ENCODE measurements at places on chromosomes 6 and 20.

DNA sequence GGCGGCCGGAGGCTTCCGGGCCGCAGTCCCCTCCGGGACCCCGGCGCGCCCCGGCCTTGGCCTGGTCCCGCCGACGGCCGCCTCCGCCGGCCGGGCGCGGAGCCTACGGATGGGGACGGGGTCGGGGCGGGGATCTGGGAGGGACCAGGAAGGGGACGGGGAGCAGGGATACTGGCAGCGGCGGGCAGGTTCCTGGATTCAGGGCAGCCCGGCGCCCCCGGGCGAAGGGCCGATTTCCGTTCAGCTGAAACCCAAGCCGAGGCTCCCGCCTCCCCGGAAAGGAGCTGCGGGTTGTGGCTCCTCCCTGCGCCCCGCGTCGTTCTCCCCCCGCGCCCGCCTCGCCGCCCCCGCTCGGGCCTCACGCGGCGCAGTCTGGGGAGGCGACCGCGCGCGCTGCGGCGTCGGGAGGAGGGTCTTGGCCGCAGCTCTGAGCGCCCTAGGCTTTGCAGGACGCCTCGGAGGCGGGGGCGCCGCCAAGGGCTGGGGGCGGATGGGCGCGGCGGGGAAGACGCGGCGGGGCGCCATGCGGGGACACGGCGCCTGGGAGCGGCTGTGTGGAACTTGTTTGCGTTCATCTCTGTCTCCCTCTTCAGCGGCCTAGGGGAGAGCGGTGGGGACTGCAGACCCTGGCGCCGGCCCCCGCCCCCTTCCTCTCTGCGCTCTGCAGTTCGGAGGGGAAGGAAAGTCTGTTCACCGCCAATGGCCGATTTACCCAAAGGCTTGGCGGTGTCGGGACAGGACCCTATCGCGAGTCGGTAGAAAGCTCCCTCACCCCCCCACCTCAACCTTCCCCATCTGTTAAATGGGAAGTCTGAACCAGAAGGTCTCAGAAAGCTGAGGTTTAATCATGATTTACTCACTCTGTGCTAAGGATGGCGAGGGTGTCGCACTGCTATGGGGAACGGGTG, 22.7 kb upstream of the TMEM181 start:
- DNase-seq: no peak

DNA sequence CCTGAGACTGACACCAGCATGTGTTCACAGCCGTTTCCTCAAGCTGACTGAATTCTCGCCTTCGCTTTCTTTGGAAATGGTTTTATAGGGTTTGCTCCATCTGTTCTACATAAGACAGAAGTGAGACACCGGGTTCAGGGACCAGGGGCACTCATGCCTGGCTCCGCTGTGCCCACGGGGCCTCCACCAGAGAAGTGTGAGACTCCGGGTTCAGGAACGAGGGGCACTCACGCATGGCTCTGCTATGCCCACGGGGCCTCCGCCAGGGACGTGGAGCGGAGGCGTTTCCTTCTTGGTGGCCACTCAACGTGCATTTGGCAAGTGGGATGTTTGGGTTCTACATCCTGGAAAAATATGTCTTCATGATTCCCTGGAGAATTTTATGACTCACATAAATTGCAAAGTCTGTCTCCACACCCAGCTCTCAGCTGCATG, 106.6 kb downstream of the RNASET2 start:
- no peak for DNase-seq

DNA sequence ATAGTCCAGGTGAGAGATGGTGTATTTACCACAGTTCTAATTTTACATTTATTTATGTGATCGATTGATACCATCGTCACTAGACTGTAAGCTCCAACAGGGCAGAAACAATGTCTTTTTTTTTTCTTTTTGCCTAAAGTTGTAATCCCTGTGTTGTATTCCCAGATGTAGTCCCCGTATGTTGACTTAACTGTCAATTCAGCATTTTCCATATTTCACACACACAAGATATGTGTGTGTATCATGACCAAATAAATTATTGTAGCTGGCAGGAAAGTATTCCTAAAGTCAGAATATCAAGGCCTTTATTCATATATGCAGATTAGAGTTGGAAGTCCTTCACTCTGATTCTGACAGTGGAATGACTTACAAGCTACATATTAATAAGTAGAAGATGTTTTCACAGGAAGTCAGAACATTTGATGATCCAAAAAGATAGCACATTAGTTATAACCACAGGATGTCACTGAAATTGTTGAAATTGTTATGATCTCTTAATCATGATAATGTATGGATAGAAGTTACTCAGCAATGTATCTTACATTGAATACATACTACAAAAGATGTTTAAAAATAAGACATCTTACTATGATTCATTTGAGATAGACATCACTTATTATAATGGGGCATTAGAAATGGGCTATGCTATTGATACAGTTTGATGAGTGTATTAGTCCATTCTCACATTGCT, 10.6 kb downstream of the RNF182 start:
- no peak for DNase-seq

DNA sequence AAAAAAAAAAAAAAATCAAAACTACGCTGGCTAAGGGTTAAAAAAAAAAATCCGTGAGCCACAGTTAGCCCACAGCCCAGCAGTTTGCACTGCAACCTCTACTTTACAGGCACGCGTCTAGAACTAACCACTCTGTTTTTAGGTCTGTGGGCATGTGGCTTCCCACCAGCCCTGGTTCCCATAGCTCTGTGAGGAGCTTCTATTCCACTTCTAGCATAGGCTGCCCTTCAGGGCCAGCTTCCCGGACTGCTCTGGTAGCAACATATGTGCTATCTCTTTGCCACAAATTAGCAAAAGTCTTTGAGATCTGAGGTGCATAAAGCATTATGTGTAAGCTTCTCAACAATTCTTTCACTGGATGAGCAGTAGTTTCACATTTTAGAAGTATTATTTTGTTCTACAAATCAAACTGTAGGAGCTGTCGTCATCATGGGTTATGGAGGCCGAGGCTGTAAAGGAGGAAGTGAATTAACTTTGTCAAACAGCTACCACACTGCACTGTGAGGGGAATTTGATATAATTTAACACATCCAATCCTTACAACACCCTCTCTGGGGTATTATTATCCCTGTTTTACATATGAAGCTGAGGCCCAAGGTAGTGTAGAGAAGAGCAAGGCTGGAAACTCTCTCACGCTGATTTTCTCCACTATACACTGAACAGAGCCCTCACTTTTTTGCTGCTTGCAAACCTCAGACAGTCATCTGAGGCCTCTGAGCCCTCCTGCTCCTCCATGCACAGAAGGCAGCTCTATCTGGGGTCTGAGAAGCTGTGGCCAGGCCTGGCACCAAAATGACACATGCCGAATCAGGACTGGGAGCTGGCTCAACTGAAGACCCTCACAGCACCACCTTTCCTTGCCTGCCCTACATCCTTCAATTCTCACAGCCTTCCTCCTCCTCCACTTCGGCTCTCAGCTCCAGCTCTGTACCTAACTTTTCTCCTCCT, 35.4 kb downstream of the MAN1A1 start:
- no peak for DNase-seq

- DNase-seq: no peak
These were observed 48.6 kb upstream of the FABP7 start for GRCh38 chr6:122730775-122731386.

- no peak for DNase-seq
These were observed 280.5 kb downstream of the SYNE1 start for GRCh38 chr6:152356662-152357061.

- no peak for DNase-seq
These were observed 101.1 kb downstream of the SIM1 start for GRCh38 chr6:100363651-100364050.

DNA sequence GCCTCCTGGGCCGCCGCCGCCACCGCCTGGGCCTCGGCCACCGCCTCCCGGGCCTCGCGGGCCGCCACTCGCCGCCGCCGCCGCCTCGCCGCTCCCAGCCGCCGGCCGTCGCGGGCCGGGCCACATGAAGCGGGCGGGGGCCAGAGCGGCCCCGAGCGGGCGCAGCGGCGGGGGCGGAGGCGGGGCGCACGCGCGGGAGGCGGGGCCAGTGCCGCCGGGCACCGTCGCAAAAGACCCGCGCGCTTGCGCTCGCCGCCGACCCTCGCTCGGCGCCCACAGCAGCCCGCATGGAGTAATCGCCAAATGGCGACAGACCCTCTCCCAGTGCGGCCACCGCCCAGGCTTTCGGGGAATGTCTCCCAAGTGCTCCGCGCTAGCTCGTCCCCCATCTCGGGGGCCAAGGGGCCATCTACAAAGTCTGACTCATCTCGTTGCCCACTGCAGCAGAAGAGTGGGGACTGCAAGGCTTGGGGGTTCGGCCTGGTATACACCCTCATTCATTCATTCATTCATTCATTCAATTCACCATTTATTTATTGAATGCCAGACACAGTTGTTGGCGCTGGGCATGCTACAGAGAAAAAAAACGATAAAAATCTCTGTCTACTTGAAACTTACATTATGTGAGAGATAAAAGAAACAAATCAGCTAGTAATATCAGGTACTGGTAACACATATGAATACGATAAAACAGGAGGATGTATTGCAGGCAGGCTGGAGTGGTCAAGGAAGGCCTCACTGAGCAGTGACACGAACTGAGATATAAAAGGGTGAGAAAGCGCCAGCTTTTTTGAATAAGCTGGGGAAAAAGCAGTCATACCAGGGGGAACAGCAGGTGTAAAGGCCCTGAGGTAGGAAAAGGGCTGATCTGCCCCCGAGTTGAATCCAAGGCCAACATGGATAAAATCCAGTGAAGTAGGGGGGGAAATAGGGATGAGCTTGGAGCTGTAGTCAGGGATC, at the start of gene B4GALT5:
TSS of gene B4GALT5 (minus strand) at position 126 of the 960 bp plus-strand sequence. CDS start 188 bp downstream, outside the sequence.
- no peak for DNase-seq

DNA sequence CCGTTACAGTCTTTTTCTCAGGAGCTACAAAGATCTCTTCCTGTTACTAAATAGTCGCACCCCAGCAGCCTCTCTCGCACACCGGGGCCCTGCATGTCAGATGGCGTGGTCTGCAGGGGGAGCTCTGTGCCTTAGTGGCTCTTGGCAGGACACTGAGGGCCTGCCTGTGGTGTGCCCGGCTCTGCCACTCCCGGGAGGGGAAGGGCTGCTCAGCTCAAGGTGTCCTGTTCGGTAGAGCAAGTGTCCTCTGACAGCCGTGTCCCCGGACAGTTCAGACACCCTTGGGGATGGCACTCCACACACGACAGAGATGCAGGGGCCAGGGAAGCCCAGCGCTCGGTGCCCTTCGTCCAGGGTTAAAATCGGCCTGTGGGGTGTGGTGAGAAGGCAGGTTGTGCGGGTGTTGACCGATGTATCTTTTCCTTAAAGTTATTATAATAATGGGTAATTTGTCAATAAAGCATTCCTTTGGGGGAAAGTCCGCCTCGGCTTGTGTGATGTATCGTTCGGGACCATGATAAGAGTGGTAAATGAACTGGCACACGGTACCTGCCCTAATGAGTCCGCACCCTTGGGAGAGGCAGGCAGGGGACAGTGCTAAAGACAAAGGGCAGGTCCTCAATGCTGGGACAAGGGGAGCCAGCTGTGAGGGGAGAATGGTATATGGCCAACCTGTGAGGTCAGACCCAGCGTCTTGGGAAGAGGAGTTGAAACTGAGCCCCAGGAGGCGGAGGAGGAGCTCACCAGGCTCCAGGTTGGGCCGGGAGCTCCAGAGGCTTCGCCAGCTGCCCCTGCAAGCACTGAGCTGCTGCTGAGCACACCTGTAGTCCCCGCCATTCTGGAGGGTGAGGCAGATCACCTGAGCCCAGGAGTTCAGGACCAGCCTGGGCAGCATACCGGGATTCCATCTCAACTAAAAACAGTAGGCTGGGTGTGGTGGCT, 3.6 kb upstream of the DNAJC5 start:
- DNase-seq: no peak

- DNase-seq: no peak
These were observed 71.7 kb upstream of the CEP85L start for GRCh38 chr6:118722829-118723813.

DNA sequence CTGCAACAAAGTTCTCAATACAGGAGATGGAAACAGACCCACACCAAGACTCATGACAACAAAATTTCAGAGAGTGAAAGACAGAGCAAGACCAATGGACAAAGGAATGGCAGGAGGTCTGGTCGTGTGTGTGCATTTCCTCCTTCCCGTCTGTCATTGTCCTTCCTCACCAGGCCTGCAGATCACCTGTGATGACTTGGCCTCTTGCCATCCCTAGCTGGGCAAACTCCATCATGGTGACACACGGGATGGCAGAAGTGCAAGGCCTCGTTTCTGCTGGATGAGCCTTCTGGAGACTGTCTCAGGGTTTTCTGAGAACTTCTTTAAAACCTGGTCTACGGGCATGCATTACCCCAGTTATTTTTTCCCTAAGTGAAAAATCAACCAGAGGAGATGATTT, 49.2 kb downstream of the RPP21 start:
- DNase-seq: no peak

DNA sequence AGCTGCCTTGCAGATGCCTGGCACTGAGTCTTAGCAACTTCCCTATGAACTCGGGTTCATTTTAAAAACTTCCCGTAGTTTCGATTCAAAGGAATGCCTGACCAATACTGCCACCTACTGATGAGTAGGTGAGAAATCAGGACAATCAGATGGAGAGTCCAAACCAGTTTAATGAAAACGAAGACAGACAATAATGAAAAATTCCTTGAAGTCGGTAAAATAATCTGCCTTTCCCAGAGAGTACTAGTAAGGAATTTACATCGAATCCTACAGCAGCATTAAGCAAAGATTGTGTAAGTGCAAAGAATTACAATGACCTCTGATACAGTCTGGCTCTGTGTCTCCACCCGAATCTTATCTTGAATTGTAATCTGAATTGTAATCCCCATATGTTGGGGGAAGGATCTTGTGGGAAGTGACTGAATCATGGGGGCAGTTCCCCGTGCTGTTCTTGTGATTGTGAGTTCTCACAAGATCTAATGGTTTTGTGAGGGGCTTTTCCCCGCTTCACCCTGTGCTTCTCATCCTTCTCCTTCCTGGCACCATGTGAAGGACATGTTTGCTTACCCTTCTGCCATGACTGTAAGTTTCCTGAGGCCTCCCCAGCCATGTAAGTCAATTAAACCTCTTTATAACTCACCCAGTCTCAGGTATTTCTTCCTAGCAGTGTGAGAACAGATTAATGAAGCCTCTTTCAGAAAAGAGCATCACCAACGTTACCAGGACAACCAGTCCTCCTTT, 134.4 kb downstream of the ARHGAP18 start:
- DNase-seq: no peak

GRCh38 chr6:54935739-54936138, 89.2 kb downstream of the FAM83B start:
- DNase-seq: no peak

DNA sequence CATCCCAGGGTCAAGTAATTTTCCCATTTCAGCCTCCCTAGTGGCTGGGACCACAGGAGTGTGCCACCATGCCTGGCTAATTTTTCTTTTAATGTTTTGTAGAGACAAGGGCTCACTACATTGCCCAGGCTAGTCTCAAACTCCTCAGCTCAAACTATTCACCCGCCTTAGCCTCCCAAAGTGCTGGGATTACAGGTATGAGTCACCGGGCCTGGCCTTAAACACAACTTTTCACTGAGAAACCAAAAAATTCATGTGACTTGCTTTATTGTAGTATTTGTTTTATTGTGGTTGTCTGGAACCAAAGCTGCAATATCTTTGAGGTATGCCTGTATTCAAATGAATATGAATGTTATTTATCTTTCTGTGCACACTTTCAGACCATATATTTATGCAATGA, 72.2 kb downstream of the RWDD2A start:
- DNase-seq: no peak

All from cerebellar nuclear complex (tissue), 1 donor.